ENCODE measurements at places on chromosomes 1 and 21.

DNA sequence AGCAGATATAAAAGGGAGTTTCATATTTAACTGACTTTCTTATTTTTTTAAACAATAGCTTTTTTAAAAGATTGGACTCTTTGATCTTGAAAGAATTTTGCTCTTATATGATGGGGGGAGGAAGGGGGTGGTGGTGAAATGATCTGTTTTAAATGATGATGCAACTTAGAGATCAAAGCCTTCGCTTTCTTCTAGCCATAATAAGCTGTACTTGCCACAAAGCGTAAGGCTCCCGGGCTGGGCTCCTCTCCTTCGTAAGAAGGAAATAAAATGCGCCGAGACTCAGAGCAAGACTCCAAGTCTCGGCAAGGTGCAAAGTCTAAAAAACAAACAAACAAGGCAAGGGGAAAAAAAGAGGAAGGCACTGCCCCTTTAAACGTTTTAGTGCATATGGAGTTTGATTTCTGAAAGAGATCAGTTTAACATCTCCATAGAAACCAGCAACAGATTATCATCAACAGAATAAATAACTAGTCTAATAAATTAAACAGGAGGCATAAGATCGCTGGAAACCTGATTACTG is 3.3 kb downstream of the CASZ1 start:
- DNase-seq: no peak

- no peak for DNase-seq
Measured at GRCh38 chr1:235545292-235545930, 41.2 kb upstream of the B3GALNT2 start.

GRCh38 chr1:205536759-205537361 is 32.4 kb downstream of the CDK18 start:
- no peak for DNase-seq

DNA sequence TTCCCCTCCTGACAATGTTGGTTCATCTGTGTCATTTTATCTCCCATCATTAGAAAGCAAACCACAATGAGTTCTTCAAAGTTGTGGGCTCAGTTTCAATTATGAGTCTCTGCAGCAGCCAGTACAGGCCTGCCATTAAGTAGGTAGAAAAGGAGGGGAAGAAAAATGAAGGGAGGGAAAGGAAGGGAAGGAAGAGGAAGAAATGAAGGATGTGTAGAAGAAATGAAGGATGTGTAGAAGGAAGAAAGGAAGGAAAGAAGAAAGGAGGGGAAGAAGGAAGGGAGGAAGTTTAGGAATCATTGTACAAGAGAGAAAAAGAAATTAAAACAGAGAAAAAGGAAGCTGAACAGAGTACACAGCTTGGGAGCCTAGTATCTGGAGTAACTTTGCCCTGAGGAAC is 498.3 kb upstream of the DAB1 start:
- no peak for DNase-seq

DNA sequence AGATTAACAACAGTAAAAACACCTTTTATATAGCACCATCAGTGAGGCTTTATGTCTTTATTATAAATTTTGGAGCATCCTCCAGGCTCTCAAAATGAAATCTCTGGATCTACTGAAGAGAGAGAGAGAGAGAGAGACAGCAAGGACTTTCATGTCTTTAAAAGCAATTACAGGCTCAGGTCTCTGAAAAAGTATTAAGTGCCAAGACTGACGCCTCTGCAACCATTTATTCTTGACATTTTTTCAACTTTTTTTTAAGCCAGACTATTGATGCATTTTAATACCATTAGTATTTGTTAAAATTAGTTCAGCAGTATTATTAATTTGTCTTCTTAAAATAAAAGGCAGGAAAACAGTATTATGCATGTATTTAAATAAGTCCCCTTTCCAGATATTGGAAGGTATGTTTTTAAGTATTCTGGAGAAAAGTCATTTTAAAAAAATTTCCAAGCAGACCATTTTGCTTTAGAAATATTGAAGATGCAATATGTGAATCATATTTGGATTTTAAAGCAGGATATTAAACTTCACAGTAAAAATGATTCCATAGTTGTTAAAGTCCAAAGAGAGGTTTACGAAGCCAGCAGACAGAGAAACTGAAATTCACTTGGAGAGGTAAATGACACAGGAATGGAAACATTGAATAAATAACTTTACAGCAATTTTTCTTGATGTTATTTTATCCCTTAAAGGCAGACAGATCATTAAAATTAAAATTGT is 35.4 kb upstream of the APOBEC4 start:
- DNase-seq: no peak

- DNase-seq: no peak
Measured at GRCh38 chr21:28636752-28637691, 355.7 kb downstream of the LTN1 start.

Measured in NCI-H1417 treated with DMSO at 0.1 percent for 48 hours (cell line).